Inflammatory macrophage (primary cell): ENCODE measurements at places on chromosomes 1 and 21.
A peak's percentile ranks its signal among the peaks of the same experiment; 100 is the strongest.

GRCh38 chr1:226100436-226101391 lies 38.2 kb downstream of the H3-3A start:
- DNase-seq: peak; percentile 41

DNA sequence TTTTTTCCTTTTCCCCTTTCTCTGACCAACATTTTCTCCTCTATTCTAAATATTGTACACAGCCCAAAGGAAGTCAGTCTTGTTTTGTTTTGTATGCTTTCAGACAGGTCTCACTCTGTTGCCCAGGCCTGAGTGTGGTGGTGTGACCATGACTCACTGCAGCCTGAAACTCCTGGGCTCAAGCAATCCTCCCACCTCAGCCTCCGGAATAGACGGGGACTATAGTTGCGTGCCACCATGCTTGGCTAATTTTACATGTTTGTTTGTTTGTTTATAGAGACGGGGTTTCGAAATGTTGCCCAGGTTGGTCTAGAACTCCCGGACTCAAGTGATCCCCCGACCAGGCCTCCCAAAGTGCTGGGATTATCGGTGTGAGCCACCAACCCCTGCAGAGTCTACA lies 72.8 kb downstream of the NRIP1 start:
- peak; percentile 16 for DNase-seq

DNA sequence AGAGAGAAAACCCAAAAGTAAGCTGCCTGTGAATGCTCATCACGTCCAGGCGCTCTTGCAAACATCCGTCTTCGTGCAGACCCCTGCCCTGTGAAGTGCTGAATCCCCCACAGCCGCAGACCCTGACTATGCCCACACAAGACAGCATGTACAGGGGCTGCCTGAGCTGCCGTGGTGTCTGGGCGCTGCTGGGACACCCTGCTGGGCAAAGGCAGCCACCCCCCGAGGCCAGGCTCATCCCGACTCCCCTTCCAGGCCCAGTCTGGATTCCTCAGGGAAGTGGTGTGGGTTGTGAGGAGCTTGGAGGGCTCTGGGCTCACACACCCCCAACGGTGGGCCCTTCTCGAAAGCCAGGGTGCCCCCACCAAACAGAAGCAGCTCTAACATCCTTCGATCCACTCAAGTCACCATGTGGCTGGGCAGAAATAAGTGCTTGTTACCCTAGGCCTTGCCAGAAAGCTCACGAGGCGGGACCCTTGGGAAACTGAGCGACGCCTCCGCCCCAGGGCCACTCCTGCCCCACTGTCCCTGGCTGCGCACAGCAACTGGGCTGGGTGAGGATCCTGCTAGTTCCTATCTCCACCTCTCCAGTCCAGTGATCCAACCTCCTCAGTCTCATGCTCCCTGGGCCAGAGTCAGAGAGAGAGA lies 4.8 kb upstream of the WNT9A start:
- no peak for DNase-seq

DNA sequence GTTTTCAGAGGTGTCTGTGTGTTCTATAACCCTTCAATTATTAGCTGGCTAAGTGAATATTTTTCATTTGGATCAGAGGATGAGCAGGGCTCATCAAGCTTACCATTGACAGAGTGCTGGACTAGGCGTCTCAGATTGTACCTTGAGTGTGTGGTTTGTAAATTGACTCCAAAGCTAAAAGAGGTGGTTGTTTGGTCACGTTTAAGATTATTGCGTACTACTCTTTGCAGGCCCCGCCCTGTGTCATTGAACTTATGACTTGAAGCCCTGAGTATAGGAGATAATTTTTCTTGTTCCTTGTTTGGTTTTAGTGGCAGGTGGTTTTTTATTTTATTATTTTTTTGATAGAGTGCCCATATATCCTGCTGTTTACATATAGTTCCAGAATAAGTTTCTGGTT lies 17.7 kb downstream of the MRPS6 start:
- no peak for DNase-seq

DNA sequence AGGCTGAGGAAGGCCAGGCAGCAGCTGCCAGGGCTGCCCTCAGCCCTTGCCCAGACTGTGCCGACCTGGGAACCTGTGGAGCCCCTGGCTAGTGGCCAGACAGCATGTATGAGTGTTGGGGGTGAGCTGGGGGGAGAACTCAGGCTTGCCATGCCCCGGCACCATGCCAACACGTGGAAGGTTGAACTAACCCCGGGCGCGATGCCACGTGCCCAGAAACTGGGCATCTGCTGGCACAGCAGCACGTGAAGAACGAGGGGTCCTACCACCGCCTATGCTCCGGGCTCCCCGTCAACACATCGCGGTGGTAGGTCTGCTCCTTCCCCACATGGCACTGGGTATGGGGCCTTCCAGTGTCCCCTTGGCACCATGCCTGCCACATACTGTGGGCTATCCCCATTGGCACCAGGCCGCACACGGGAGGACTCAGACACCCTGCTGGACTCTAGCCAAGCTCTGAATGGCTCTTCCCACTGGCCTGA lies 68.7 kb downstream of the CASZ1 start:
- no peak for DNase-seq

DNA sequence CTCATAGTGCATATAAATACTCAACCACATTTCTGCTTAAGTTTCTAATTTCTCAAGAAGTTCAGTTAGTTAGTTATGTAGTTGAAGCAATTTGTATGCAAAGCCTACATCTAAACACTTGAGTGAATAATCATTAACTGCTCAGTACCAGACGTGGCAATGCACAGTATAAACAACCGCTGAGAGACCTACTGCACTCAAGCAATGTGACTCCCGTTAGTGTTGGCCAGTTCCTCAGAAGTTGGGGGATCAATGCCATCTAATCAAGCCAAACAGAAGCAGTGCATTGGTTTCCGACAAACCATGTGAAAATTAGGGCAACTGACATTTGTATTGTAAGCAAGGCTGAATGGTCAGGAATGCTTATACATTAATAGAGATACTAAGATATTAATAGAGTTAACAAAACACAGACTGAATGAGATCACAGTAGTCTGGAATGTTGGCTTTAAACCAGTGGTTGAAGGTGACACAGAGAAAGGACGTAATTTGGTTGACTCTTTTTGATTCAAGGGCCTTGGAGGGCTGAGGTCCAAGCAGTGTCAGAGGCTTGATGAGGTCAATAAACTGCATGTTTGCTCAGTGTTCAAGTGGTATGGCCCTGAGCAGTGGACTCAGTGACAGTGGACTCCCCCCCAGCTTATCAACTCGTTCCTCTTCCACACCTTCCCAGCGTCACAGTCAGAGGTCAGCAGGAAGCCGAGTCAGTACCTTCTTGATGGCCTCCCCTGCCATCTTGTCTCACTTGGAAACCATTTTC lies 255.5 kb downstream of the CTH start:
- no peak for DNase-seq
